AG10803 (cell line): ENCODE measurements at places on chromosomes 16 and 17.

GRCh38 chr17:72126575-72127486 lies 6.0 kb downstream of the SOX9 start:
- DNase-seq: peak; percentile 78

DNA sequence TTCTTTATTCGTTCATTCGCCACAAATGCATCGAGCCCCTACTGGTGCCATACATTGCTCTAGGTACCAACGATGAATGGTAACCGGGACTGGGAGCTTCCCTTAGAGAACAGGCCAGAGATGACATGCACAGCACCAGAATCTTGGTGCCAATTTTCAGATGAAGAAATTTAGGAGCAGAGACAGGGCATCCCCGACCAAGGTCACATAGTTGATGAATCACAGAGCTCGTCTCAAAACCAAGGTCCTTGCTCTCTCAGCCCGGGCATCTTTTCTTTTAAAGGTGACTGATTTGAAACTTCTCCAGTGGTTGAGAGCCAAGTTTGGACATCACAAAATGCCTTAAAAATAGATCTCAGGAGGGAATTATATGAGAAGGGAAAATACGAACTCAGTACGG lies 73.2 kb upstream of the C16orf82 start:
- peak; percentile 13 for DNase-seq

- DNase-seq: no peak
Observed at GRCh38 chr16:50079397-50080140, 13.8 kb downstream of the HEATR3 start.

GRCh38 chr17:37373530-37374159 lies 2.1 kb upstream of the C17orf78 start:
- DNase-seq: peak; percentile 77

DNA sequence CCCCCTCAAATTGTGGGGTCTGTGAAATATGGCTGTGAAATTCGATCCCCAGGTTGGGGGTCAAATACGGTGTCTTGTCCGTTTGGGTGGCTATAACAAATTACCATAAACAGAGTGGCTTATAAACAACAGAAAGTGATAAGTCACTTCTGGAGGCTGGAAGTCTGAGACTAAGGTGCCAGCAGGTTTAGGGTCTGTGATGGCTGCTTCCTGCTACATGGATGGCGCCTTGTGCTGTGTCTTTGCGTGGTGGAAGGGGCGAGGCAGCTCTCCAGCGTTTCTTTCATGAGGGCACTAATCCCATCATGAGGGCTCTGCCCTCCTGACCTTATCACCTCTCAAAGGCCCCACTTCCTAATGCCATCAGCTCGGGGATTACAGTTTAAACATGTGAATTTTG lies 120.0 kb downstream of the IRF8 start:
- no peak for DNase-seq

DNA sequence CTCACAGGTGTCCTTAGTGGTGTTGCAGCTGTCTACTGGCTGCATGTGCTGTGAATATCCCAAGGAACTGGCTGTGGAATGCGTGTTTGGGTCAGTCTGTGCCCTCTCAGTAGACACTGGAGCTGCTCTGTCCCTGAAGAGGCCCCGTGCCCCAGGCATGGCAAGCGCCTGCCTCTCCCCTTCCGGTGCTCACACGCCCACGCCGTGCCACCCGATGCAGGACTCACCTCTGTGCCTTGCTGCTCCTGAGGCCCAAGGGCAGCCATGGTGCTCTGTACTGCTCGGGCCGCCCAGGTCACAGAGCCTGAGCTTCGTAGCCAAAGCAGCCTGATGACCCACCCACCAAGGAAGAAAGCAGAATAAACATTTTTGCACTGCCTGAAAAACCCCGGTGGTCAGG lies 10.0 kb downstream of the RGS11 start:
- no peak for DNase-seq

DNA sequence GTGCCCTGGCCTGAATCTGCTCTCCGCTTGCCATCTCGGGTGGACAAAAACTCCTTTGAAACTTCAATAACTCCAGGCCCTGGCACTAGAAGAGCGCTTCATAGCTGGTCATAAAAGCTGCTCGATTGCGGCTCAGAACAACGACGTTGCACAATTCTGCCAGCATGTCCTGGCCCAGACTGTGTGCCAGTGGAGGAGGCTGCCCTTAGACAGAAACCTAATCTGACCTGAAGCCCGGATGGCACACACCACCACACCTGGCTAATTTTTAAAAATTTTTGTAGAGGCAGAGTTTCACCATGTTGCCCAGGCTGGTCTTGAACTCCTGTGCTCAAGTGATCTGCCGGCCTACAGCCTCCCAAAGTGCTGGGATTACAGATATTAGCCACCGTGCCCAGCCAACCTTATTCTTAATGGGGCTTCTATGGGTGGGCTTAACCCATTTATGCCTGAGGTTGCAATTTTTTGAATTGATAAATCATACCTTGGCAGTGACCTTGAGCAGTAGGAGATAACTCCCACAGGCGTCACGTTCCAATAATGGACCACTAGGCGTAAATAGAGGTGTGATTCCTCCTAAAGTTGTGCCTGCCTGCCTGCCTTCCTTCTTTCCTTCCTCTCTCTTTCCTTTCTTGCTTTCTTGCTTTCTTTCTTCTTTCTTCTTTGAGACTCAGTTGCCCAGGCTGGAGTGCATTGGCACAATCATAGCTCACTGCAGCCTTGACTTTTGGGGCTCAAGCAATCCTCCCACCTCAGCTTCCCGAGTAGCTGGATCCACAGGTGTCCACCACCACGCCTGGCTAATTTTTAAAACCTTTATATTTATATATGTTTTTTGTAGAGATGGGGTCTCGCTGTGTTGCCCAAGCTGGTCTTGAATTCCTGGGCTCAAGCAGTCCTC lies 1.1 kb upstream of the PPL start:
- peak; percentile 51 for DNase-seq

DNA sequence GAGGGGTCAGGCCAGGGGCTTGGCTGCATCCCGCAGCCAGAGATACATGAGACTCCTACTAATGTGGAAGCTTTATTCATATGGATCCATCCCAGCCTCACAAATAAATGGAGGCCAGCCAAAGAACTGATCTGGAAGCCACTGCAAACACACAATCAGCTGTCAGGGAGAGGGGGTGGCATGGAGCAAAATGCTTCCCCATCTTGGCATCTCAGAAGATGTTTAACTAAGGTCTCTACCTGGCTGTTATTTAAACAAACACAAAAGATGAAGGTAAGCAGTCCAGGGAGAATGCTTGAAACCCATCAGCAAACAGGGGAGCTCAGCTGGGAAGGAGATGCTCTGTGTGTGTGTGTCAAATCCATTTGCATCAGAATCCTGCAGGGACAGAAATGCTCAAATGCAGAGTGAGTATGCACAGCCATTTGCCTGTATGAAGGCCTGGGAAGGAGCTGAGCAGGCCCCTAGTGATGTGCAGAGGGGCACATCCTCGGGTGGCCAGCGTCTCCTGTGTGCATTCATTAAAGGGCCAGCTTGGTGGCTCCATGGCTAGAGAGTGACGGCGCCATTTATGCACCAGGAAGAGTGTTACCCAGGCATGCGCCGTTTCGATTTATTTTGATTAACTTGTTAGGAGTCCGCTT lies 34.2 kb upstream of the IRX3 start:
- no peak for DNase-seq

DNA sequence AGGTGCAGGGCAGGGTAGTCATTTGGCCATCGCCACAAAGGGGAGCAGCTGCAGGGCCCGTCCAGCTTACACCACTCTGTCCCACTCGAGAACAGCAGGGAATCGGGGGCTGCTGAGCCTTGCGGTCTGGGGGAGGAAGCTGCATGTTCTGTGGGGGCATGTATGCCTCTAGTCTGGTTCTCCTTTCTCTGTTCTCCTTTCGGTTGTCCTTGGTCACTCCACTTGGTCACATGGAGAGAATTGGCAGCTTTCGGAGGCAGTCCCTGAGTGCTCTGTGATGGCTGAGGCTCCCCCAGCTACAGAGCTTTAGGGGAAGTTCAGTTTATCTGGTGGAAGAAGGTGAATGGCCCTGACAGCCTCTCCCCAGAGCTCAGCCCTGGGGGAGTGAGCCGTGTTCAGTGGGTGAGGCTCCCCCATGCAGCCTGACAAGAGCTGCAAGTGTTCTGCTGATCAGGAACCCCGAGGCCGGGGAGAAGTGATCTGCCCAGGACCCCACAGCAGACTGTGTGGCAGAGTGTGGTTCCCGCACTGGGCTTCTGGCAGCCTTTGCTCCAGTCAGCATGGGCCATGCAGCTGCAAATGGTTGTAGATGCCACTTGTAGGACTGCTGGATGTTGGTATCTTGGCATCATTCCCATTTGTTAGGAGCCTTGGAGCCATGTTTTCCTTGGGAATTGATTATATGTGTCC lies 22.3 kb upstream of the SMPD3 start:
- DNase-seq: no peak

GRCh38 chr17:1491443-1492248 lies 840 bp downstream of the MYO1C start:
- peak; percentile 54 for DNase-seq

DNA sequence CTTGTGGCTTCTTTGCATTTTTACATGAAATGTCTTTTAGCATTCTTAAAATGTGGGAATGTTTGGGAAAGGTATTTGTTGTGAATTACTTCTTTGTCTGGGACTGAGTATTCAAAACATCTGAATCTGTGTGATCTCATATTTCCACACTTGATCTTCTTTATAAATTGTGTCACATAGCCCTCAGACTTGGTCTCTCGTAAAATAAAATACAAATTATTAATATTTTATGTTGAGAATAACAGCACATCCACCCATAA lies 81.9 kb downstream of the TUBD1 start:
- DNase-seq: peak; percentile 87
